Upper lobe of right lung (tissue), 1 donor: ENCODE measurements at places on chromosomes 5 and 9. TPM values are rescaled to one million over a fixed set of nuclear protein-coding genes. Genes with fewer than 3 reads are reported as not detected.

Gene CCL28
- 7.7 TPM for total RNA-seq

GRCh38 chr5:96709152-96709821 lies 47.1 kb downstream of the CAST start:
- no peak for DNase-seq

- DNase-seq = no peak
These were observed 4.7 kb downstream of the PGGT1B start for GRCh38 chr5:115257981-115258380.

Gene MYMK
- not detected for total RNA-seq

Gene CER1
- not detected for total RNA-seq

Gene IL3
- not detected for total RNA-seq

Gene UCK1
- 27.9 TPM for total RNA-seq

DNA sequence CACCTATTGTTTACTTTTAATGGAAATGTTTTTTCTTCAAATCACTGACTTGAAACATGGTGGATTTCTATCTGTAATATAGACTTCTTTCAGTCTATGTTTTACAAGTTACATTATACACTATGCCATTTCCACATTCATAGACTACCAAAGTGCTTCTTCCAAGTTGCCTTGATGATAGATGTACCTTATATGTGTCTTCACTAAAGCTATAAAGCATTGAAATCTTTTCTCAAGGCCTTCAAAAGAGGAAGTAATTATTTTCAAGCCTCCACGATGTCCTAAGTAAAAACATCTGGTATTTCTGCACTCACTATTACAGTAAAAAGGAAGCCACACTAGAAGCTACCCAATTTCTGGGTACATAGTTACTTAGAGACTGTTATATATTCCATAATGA lies 113.3 kb downstream of the FGF10 start:
- no peak for DNase-seq

Gene PCDHB15
- total RNA-seq = 2.5 TPM

GRCh38 chr5:116360008-116360853 lies 214.4 kb downstream of the SEMA6A start:
- DNase-seq = no peak

Gene COL15A1
- 8.0 TPM for total RNA-seq

DNA sequence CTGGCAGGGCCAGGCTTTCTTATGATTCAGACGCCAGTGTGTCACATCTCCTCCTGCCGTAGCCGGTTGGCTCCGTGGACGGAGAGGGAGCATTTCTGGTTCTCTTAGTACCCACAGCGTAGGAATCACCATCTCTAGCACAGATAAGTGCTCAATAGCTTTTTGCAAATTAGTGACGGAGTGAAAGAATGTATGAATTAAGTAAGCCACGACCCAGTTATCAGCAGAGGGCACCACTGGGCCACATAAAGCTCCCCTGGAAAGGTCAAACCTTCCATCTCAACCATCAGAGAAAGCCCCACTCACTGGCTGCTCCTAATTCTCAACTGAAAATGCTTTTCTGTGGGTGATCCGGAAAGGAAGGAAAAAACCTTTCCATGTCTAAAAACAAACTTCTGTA lies 317.0 kb upstream of the ADCY2 start:
- DNase-seq = no peak

DNA sequence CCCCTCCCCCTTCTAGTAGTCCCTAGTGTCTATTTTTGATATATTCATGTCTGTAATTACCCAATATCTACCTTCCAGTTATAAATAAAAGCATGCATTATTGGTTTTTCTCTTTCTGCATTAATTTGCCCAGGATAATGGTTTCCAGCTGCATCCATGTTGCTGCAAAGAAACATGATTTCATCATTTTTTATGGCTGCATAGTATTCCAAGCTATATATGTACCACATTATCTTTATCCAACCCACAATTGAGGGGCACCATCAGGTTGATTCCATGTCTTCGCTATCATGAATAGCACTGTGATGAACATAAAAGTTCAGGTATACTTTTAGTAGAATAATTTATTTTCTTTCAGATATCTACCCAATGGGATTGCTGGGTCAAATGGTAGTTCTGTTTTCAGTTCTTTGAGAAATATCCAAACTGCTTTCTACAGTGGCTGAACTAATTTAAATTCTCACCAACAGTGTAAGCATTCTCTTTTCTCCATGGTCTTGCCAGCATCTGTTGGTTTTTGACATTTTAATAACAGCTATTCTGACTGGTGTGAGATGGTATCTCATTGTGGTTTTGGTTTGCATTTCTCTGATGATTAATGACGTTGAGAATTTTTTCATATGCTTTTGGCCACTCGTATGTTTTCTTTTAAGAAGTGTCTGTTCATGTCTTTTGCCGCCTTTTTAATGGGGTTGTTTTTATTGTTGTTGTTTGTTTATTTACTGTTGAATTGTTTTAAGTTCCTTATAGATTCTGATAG lies 746.1 kb upstream of the MEF2C start:
- DNase-seq = no peak

Gene FYB1
- 45.0 TPM for total RNA-seq

- DNase-seq = no peak
These were observed 32.9 kb downstream of the PRRX2 start for GRCh38 chr9:129698254-129698757.

- no peak for DNase-seq
These were observed 53.8 kb downstream of the CDC14B start for GRCh38 chr9:96565671-96566497.

Gene GFI1B
- 0.52 TPM for total RNA-seq

- DNase-seq = no peak
These were observed 77.8 kb upstream of the TARS1 start for GRCh38 chr5:33362915-33363314.

- DNase-seq = no peak
These were observed 34.4 kb downstream of the KCNT1 start for GRCh38 chr9:135736272-135736978.

- no peak for DNase-seq
These were observed 393.8 kb upstream of the MEF2C start for GRCh38 chr5:89276566-89277305.

GRCh38 chr9:130073373-130073772 lies 19.7 kb downstream of the GPR107 start:
- no peak for DNase-seq

Gene PCDHB3
- total RNA-seq = 1.9 TPM

GRCh38 chr5:107300721-107301327 lies 369.9 kb downstream of the EFNA5 start:
- no peak for DNase-seq

Gene PCDHB12
- 2.8 TPM for total RNA-seq

GRCh38 chr5:178688551-178688950 lies 41.9 kb downstream of the ZNF354A start:
- no peak for DNase-seq

Gene LCN1
- not detected for total RNA-seq

GRCh38 chr5:94690778-94691177 lies 72.3 kb downstream of the SLF1 start:
- DNase-seq = no peak

GRCh38 chr5:109252731-109253130 lies 157.0 kb downstream of the PJA2 start:
- DNase-seq = no peak

Gene SCGB3A2
- 186 TPM for total RNA-seq

Gene ARRDC3
- total RNA-seq = 103 TPM

- DNase-seq = no peak
These were observed 60.7 kb downstream of the MED27 start for GRCh38 chr9:132018957-132019405.

DNA sequence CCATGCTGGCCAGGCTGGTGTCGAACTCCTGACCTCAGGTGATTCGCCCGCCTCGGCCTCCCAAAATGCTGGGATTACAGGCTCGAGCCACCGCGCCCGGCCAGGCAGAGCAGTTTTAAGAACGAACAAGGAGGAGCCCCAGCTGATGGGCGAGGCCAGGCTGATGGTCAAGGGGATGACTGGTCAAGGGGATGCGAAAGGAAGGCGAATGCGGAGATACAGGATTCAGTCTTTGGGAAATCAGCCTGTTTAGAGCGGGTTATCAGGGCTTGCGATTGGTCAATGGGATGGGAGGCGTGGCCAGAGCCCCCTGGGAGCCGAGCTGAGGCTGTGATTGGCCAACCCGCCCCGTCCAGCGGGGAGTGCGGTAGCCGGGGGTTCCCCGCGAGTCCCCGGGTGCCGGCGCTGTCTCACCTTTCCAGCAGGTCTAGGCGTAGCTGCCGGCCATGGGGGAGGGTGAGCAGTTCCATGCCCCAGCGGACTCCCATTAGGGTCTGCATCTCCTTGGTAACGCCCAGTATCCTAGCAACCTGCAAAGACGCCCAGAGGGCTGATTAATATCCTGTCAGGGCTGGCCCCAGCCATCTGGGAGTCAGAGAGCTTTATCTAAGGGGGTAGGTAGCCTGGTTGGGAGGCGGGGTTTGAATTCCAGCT lies 7.5 kb upstream of the TOR2A start:
- no peak for DNase-seq

- no peak for DNase-seq
These were observed 68.2 kb downstream of the THBS4 start for GRCh38 chr5:80103371-80103770.

DNA sequence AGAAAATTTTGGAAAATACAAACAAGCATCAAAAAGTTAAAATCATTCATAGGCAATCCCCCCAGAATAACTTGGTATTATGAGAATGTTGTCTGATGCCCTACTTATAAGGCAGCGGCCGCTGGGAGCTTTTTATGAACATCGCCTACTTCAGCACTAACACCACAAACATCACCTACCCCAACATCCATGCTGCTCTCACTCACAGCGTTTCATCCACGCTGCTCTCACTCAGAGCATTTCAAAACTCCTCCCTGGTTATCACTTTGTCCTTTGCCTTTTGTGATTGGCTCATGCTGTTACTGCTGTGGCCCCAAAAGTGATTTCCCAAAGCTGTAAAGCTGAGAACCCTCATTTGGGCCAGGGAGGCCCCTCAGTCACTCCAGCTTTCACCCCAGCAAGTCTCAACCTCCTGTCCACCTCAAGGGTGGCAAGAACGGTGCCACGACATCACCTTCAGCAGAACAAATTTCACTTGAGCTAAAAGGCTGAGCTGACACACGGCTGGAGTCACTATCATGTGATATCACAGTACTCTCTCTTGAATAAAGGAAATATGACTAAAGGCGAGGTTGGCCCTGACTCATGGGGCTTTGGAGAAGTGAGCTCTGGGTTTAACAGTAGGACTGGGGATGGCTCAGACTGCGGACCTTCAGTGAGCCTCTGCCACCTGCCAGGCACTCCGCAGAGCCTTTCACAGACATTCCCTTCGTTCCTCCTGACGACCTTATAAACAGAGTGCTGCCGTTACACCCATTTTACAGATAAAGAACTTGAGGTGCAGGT lies 25.2 kb downstream of the SHC3 start:
- DNase-seq = no peak

Gene PKN3
- total RNA-seq = 13.4 TPM

Gene BTNL8
- total RNA-seq = 4.5 TPM

- no peak for DNase-seq
These were observed 9.3 kb upstream of the FRRS1L start for GRCh38 chr9:109176386-109176785.

DNA sequence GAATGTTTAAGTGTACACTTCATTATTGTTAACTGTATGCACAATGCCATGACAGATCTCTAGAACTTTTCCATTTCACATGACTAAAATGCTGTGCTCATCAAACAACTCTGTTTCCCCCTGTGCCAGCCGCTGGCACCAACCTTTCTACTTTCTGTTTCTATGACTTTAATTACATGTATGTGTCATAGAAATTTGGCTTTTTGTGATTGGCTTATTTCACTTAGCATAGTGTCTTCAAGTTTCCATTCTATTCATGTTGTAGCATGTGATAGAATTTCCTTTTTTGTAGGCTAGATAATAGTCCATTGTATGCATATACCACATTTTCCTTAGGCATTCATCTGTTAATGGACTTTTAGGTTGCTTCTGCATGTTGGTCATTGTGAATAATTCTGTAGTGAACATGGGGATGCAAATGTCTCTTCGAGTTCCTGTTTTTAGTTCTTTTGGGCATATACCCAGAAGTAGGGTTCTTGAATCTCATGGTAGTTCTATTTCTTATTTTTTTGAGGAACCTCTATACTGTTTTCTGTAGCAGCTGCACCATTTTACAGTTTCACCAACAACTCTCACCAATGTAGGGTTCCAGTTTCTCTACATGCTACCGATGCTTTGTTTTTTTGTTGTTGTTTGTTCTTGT lies 184.4 kb upstream of the DMRT1 start:
- no peak for DNase-seq

- no peak for DNase-seq
These were observed 168.5 kb downstream of the HMHB1 start for GRCh38 chr5:143980506-143980905.

- no peak for DNase-seq
These were observed 82.4 kb downstream of the PPP2R2B start for GRCh38 chr5:146796144-146796543.

DNA sequence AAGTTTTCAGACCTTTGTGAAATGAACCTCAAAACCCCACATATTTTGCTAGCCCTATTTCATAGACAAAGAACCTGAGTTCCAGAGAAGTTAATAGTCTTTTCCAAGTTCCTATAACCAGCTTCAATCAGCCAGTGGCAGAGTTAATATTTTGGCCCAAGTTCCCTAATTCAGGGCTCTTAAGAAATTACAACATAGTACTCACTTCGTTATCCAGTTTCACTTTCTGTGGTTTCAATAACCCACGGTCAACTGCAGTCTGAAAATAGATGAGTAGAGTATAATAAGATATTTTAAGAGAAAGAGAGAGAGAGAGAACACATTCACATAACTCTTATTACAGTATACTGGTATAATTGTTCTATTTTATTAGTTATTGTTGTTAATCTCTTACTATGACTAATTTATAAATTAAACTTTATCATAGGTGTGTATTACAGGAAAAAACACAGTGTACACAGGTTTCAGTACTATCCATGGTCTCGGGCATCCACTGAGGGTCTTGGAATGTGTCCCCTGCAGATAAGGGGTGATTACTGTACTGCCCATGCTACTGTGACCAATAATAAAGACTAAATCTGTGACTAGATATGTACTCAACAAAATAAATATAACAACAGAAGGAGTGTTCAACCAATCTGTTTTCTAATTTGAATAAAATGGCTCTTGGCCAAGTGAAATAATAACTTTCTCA lies 9.3 kb upstream of the MYOT start:
- DNase-seq = no peak
